Endodermal cell (in vitro differentiated cells): ENCODE measurements at places on chromosomes 6 and 20. TPM values are rescaled to one million over a fixed set of nuclear protein-coding genes. Genes with fewer than 3 reads are reported as not detected.

The CST4 gene
- 1.9 to 2.3 TPM in 2 of 3 replicates, not detected in the other for total RNA-seq

The TRIM10 gene
- total RNA-seq: not detected in 2 replicates

The NEURL2 gene
- 6.0 to 8.5 TPM (median 6.4 TPM) in 3 replicates for total RNA-seq

The C20orf144 gene
- 0.29 TPM in 1 of 2 replicates, not detected in the other for total RNA-seq

The VGLL2 gene
- total RNA-seq: 0.15 TPM in 1 of 2 replicates, not detected in the other

The PRL gene
- not detected in 2 replicates for total RNA-seq

The DSP gene
- total RNA-seq: 152 and 153 TPM in 2 replicates

The NKX2-2 gene
- 0.31 to 0.46 TPM in 2 of 3 replicates, not detected in the other for total RNA-seq

The CST3 gene
- 131 TPM in 2 replicates for total RNA-seq

The MRPL2 gene
- total RNA-seq: 51.6 and 64.8 TPM in 2 replicates

The RPS6KA2 gene
- 15.3 to 17.9 TPM (median 15.9 TPM) in 3 replicates for total RNA-seq

The FOXA2 gene
- total RNA-seq: 81.0 and 86.7 TPM in 2 replicates

DNA sequence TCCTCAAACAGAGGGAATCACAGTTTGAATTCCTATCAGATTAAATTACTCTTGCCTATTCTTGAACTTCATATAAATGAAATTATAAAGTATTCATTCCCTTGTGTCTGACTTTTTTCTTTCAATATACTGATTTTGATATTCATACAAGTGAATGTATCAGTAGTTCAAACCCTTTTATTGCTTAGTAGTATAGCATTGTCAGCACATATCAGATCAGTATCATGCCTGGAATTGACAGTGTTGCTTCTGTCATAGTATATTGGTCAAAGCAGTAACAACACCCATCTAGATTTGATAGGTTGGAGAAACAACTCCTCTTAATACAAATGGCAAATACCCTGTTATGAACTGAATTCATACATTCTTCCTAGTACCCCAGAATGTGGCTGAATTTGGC, 89.1 kb upstream of the SLC35F1 start:
- no peaks in the 10 kb centered on the region for H3K27me3 ChIP-seq
- no peaks in the 10 kb centered on the region for H3K4me1 ChIP-seq
- no peaks in the 10 kb centered on the region for H3K36me3 ChIP-seq
- no peak overlapping the region for H3K4me3 ChIP-seq

GRCh38 chr6:170152989-170153388, 137.9 kb downstream of the DLL1 start:
- peaks cover 13% of the 10 kb centered on the region for H3K4me1 ChIP-seq
- no peaks in the 10 kb centered on the region for H3K27me3 ChIP-seq
- no peak overlapping the region for H3K4me3 ChIP-seq
- peak overlapping the region; percentile 92 for H3K27ac ChIP-seq
- DNase-seq: peak; percentile 88
- no peaks in the 10 kb centered on the region for H3K36me3 ChIP-seq

DNA sequence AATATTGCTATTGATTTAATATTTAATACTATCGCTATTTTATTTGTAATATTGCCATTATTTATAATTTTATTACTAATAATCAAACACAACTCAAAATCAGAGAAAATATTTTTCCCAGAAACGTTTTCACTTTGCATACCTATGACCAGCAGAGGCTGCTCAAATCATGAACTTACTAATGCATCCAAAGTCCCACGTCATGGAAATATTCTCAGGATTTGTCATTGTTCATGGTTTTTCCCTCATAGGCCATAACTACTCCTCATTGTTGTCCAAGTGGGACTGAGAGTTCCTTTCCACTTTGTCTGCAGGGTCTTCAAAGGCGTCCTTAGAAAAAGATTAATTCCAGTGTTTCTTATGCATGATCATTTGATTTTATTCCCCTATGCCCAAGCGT, 344.8 kb downstream of the THBS2 start:
- H3K27ac ChIP-seq: no peak overlapping the region
- no peaks in the 10 kb centered on the region for H3K27me3 ChIP-seq
- H3K4me3 ChIP-seq: no peak overlapping the region
- no peak for DNase-seq
- no peaks in the 10 kb centered on the region for H3K36me3 ChIP-seq

- no peaks in the 10 kb centered on the region for H3K4me1 ChIP-seq
- DNase-seq: no peak
- no peak overlapping the region for H3K4me3 ChIP-seq
- no peaks in the 10 kb centered on the region for H3K36me3 ChIP-seq
- no peak overlapping the region for H3K27ac ChIP-seq
- H3K27me3 ChIP-seq: no peaks in the 10 kb centered on the region
These were observed 28.1 kb downstream of the TOX2 start for GRCh38 chr20:43942667-43943285.

DNA sequence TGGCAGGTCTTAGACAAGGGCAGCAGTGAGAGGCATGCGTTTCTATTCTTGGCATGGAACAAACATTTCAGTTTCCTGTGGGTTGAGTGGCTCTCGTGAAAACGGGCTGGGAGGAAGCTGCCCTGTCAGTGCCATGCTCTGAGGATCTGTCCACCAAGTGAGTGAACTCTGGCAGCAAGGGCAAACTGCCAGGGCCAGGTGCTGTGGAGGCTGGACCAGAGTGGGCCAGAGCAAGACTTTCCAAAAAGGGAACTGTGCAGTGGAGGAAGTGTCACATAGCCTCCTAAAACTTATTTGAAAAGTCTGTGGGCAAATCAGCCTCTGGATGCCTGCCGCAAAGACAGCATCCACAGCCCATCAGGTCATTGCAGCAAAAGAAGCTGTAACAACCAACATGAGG, 44.2 kb upstream of the TAB2 start:
- H3K27me3 ChIP-seq: no peaks in the 10 kb centered on the region
- DNase-seq: no peak
- H3K4me3 ChIP-seq: no peak overlapping the region
- H3K27ac ChIP-seq: no peak overlapping the region

DNA sequence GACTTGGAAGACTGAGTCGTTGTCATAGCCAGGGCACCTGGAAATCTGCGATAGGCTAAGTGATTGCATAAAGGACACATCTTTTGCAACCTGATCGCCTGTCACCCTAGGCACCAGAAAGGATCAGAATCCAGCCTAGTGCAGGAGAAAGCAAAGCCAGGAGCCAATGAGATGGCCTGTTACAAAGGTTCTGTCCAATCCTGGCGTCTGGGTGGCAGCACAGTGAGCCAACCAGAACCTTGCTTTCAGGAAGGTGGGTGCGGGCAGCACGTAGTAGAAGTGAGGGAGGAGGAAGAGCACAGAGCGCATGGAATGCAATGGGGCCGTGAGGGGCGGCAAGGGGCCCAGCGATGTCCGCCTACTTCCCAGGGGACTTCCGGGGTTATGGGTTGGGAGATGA, 120.4 kb upstream of the GGTLC1 start:
- no peak overlapping the region for H3K27ac ChIP-seq
- DNase-seq: peak; percentile 56
- H3K36me3 ChIP-seq: no peaks in the 10 kb centered on the region
- H3K27me3 ChIP-seq: no peaks in the 10 kb centered on the region

GRCh38 chr20:9508240-9508661, 6.1 kb upstream of the LAMP5 start:
- H3K4me1 ChIP-seq: no peaks in the 10 kb centered on the region
- H3K27me3 ChIP-seq: peaks cover 83% of the 10 kb centered on the region
- DNase-seq: no peak
- no peak overlapping the region for H3K4me3 ChIP-seq

DNA sequence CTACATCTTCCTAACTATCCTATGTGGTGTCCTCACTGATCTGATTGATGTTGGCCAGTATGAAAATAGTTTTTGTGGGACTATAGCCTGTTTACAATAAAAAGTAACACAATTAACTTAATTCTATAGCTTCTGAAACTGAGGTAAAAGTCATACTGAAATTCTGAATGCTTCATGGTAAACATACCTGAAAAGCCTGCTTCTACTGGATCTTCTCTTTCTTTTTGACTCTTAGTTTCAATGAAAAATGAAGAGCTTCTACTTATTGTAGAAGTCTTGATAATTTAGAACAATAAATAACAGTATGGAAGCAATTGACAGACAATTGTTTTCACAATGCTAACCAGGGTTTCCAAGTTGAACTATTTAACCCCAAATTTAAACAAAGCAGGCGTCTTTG, 383.9 kb upstream of the MMS22L start:
- H3K27me3 ChIP-seq: peaks cover 32% of the 10 kb centered on the region
- H3K27ac ChIP-seq: no peak overlapping the region
- no peaks in the 10 kb centered on the region for H3K4me1 ChIP-seq

- H3K4me3 ChIP-seq: no peak overlapping the region
- H3K27me3 ChIP-seq: peaks cover 27% of the 10 kb centered on the region
- no peaks in the 10 kb centered on the region for H3K36me3 ChIP-seq
These were observed 48.2 kb downstream of the SIRPA start for GRCh38 chr20:1943275-1944002.

GRCh38 chr6:53618219-53618618, 47.3 kb downstream of the KLHL31 start:
- no peaks in the 10 kb centered on the region for H3K36me3 ChIP-seq
- H3K4me1 ChIP-seq: no peaks in the 10 kb centered on the region
- H3K27ac ChIP-seq: no peak overlapping the region
- DNase-seq: no peak
- no peak overlapping the region for H3K4me3 ChIP-seq

GRCh38 chr6:22476811-22477390, 92.5 kb upstream of the HDGFL1 start:
- no peaks in the 10 kb centered on the region for H3K4me1 ChIP-seq
- no peak overlapping the region for H3K27ac ChIP-seq
- no peak for DNase-seq

- peak overlapping the region; percentile 95 for H3K4me3 ChIP-seq
- H3K36me3 ChIP-seq: no peaks in the 10 kb centered on the region
- H3K27ac ChIP-seq: peak overlapping the region; percentile 98
- H3K27me3 ChIP-seq: no peaks in the 10 kb centered on the region
These were observed 490 bp upstream of the ID1 start for GRCh38 chr20:31604567-31605030.

- peak overlapping the region; percentile 82 for H3K4me3 ChIP-seq
- H3K27ac ChIP-seq: peak overlapping the region; percentile 15
- no peak for DNase-seq
These were observed 870 bp downstream of the PAK5 start for GRCh38 chr20:9838035-9838377.

- no peak overlapping the region for H3K4me3 ChIP-seq
- H3K27ac ChIP-seq: no peak overlapping the region
- H3K4me1 ChIP-seq: no peaks in the 10 kb centered on the region
- no peaks in the 10 kb centered on the region for H3K36me3 ChIP-seq
- no peaks in the 10 kb centered on the region for H3K27me3 ChIP-seq
- DNase-seq: peak; percentile 68
These were observed 157.9 kb downstream of the CD83 start for GRCh38 chr6:14275493-14275851.

GRCh38 chr6:44228433-44228832, 5.0 kb downstream of the SLC29A1 start:
- no peaks in the 10 kb centered on the region for H3K27me3 ChIP-seq
- no peak overlapping the region for H3K4me3 ChIP-seq
- DNase-seq: no peak
- H3K4me1 ChIP-seq: peaks cover 14% of the 10 kb centered on the region
- H3K36me3 ChIP-seq: peaks cover 13% of the 10 kb centered on the region

DNA sequence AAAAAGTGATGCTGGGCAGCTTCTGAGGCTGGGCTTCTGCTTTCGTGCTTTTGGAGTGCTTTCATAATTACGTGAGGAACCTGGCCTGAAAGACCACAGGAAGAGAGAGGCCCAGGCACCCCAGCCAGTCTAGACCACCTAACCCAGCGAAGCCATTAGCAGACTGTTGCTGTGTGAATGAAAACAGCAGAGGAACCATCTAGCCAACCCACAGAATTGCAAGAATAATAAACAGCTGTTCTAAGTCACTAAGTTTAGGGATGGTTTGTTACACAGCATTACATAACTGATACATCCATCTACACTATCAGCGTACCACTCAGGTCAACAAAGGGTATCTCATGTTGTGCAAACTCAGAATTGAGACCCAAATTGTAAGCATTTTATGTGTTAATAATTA, 34.5 kb downstream of the FGD2 start:
- H3K27ac ChIP-seq: no peak overlapping the region
- H3K4me1 ChIP-seq: no peaks in the 10 kb centered on the region
- H3K27me3 ChIP-seq: no peaks in the 10 kb centered on the region
- H3K36me3 ChIP-seq: no peaks in the 10 kb centered on the region
